ENCODE measurements at places on chromosomes 6 and 20. TPM values are rescaled to one million over a fixed set of nuclear protein-coding genes. Genes with fewer than 3 reads are reported as not detected.

Gene ANKEF1
- total RNA-seq, result 6.9 TPM

Gene SEL1L2
- not detected for total RNA-seq

Gene C6orf15
- total RNA-seq, result not detected

Gene C6orf52
- total RNA-seq, result 2.1 TPM

Gene NOX3
- not detected for total RNA-seq

Gene IL17F
- not detected for total RNA-seq

Gene LKAAEAR1
- total RNA-seq, result 2.0 TPM

Gene SMLR1
- not detected for total RNA-seq

Gene SOX18
- 1.8 TPM for total RNA-seq

Gene SLC17A3
- 0.86 TPM for total RNA-seq

Gene MYT1
- not detected for total RNA-seq

Gene LRRN4
- not detected for total RNA-seq

Gene PXDC1
- total RNA-seq, result 18.4 TPM

Gene COL9A3
- 0.55 TPM for total RNA-seq
